ENCODE measurements at places on chromosomes 16 and 17.

- DNase-seq: no peak
These were observed 483 bp downstream of the LLGL2 start for GRCh38 chr17:75525806-75526554.

DNA sequence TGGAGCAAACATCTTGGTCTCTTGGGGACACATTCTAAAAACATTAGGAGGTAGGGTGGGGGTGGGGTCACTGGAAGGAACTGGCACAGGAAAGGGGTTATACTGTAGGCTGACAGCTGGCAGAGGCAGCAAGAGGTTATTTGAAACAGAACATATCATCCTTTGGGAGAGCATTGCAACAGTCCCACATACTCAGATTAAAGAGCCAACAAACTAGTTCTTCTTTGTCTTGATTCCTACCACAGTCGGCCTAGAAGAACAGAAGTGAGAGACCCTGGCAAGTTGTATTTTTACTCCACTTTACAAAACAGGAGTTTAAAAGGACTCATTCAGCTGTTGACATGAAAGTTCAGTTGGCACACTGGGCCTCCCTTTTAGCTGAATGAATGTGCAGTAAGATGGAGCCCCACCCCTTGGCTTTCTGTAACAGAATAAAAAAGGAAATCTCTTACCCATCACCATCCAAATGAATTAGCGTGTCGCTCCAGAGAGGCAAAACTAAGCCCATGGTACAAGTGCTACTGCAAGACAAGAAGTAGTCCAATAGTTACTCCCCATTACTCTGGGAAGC, 54.6 kb upstream of the CORO6 start:
- DNase-seq: no peak

GRCh38 chr16:27108051-27108770, 41.5 kb downstream of the C16orf82 start:
- DNase-seq: no peak

DNA sequence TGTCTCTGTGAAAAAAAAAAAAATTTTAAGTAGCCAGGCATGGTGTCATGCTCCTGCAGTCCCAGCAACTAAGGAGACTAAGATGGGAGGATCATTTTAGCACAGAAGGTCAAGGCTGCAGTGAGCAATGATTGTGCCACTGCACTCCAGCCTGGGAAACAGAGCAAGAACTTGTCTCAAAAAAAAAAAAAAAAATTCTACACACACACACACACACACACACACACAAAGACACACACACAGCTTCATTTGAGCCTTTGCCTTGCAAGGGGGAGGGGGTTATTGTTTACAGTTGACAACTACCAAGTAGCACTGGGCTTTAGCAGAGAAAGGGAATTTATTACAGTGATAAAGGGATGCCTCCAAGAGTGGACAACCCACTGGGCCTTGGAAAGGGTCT, 4.9 kb upstream of the POLR3E start:
- no peak for DNase-seq

DNA sequence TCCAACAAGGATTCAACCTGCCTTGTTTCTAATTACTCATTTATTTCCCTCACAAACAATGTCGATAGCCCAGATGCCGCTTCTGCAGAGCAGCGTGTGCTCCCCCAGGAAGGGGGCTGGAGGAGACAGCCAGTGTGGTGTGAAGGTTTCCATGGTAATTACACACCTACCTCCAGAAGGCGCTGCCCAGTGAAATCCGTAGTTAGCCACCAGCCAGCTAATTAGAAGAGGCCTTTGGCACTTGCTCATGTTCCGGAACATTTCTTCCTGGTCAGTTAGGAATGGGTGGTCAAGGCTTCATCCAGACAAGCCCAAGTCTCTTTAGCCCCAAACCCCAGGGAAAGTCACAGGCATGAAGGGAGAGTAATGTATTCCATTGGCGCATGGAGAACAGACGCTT, 342.5 kb upstream of the C16orf82 start:
- DNase-seq: no peak

- no peak for DNase-seq
These were observed 197.1 kb upstream of the TBX2 start for GRCh38 chr17:61202564-61202963.

GRCh38 chr17:65202844-65203571, 65.8 kb downstream of the RGS9 start:
- DNase-seq: no peak

GRCh38 chr16:66682271-66682670, 14.3 kb downstream of the CMTM4 start:
- DNase-seq: no peak

Measured in C1 segment of cervical spinal cord (tissue), 14 donors.